ENCODE measurements at places on chromosomes 4 and X. TPM values are rescaled to one million over a fixed set of nuclear protein-coding genes. Genes with fewer than 3 reads are reported as not detected.

SCLT1 gene
- 1.5 TPM for polyA plus RNA-seq

HTN3 gene
- not detected for polyA plus RNA-seq

F11 gene
- polyA plus RNA-seq, result 35.1 TPM

ASMTL gene
- 16.4 TPM for polyA plus RNA-seq

GATA1 gene
- not detected for polyA plus RNA-seq

BEX1 gene
- 26.6 TPM for polyA plus RNA-seq

Data from HepG2 (cell line).